ENCODE measurements at places on chromosomes 1 and 21.

DNA sequence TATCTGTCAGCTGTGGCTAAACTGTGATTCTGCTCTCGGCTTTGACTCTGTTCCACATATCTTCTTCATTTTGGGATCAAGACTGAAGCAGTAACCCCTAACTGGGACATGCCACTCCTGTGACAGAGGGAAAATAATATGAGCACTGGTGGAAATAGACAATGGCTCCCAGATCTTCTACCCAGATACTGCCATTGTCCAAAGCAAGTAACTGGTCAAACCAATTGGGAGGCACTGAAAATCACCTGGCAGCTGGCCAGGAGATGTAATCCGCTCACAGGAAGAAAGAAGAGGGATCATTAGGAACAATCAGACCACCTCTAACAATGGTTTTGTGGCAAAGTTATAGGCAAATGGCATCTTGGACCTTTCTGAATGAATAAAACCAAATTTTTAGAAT, 10.7 kb downstream of the SNX7 start:
- DNase-seq: no peak

DNA sequence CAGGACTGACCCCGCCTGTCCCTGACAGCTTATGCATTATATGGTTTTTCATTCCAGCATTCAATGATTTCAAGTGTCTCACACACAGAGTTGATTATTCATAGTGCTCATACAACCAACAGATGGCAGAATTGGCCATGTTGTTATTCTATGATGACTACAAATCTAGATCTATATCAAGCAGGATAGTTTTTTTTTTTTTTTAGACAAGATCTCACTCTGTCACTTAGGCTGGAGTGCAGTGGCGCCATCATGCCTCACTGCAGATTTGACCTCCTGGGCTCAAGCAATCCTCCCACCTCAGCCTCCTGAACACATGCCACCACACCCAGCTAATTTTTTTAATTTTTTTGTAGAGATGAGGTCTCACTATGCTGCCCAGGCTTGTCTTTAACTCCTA, 40.1 kb upstream of the LRRC8D start:
- DNase-seq: no peak

DNA sequence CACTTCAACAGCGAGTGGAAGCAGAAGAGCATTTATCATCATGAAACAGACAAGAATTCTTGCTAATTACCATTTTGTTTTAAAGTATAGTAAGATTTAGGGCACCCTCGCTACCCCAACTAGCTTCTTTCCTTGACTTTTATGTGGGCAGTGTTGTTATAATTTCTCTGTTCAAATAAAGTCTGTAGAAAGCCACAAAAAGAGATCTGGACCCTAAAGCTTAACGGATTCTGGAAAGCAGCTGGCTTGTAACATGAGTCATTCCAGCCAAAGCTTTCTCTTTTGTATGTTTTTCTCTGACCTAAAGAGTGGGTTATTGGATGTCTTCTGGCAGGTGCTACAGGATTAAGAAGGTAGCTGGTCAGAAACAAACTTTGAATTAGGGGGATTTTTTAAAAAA, 37.4 kb downstream of the RUNX1 start:
- DNase-seq: no peak

DNA sequence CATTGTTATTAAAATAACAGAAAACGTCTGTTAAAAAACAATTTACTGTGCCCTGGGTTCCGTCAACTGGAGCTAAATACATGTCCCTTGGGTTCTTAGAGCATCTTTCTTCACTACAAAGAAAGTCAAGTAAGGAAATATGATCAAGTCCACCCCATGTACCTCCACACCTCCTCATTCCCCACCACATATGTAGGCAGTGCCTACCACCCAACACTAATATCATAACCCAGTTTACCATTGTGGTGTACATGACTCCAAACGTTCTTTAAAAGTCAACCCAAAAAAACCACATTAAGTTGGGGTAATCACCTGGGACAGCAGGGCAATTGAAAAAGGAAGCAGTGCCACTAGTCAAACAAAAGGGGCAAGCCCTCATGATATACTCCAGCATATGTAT, 7.8 kb upstream of the LRRC52 start:
- no peak for DNase-seq

DNA sequence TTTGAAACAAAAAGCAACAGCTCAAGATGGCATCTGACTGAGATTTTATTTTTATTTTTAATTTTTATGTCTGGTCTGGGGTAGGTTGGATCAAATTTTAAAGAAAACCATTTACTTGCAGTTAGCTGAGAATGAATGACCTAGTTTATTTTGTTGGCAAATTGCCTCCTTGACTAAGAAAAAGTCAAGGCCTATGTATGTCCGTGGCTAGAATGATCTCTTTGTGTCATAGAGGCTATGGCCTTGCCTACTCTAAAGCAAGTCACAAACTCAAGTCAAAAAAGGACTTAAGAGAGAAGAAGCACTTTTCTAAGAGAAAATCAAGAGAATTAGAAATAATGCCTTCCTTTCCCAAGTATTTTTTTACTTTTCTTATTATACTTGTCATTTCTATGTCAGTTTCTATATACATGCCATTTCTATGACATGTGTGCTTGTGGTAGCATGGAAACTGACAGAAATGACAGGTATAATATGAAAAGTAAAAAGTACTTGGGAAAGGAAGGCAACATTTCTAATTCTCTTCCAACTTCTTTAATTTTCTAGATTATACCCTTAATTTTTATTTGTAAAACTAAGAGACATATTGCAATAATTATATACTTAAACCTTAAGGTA, 136.7 kb downstream of the CENPF start:
- DNase-seq: no peak

- no peak for DNase-seq
Measured at GRCh38 chr1:153389401-153389800, 1.5 kb downstream of the S100A8 start.

DNA sequence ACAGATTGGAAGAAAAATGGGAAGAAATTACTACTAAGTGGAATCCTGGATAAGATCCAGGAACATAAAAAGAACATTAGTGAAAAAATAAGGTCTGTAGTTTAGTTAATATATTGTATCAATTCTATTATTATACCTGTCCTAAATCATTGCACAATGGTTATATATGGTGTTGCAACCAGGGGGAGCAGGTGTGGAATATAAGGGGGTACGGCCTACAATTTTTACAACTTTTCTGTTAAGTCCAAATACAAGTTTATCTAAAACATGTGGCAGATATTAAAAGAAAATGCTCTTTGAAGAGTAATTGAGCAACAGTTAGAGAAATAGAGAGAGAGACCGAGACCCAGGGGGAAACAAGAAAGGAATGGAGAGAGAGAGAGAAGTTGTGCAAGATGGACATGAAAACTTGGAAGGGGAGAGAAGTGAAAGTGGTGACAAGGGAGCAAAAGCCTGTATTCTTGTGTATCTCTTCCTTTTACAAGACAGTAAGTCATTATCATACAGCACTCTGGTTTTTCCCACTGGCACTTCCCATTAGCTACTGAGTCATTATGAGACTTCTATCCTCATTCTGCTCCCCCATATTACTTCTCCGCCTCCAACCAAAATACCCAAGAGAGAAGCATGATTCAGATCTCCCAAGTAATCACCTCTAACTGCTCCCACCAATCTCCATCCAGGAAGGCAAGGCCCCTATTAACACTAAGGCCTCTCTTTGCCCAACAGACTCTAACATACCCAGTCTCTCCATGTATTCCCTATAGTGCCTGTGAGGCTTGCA, 22.3 kb upstream of the TRAF3IP3 start:
- no peak for DNase-seq

GRCh38 chr1:18144916-18145647, 37.5 kb downstream of the IGSF21 start:
- no peak for DNase-seq

- DNase-seq: no peak
Measured at GRCh38 chr1:193090865-193091264, 14.3 kb downstream of the GLRX2 start.

DNA sequence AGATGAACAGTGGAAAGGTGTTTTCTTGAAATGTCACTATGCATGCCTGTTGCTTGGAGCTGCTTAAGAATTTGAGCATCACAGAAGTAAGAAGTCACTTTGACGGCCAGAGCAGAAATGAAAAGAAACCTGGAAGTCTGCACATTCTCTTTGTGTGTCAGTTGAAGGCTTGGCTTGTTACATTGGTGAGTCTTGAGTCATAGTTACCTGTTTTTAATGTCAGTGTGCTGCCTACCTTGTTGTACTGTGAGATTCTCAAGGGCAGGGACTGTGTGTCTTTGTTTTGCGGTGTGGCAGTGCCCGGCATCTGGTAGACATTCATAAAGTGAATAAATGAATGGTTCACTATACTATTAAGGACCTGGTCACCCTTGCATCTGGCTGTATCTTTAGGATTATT, 9.9 kb downstream of the OTUD3 start:
- no peak for DNase-seq

GRCh38 chr1:188642704-188643103, 1814.0 kb downstream of the PLA2G4A start:
- DNase-seq: no peak

GRCh38 chr21:34986561-34987500, 62.3 kb downstream of the RUNX1 start:
- no peak for DNase-seq

DNA sequence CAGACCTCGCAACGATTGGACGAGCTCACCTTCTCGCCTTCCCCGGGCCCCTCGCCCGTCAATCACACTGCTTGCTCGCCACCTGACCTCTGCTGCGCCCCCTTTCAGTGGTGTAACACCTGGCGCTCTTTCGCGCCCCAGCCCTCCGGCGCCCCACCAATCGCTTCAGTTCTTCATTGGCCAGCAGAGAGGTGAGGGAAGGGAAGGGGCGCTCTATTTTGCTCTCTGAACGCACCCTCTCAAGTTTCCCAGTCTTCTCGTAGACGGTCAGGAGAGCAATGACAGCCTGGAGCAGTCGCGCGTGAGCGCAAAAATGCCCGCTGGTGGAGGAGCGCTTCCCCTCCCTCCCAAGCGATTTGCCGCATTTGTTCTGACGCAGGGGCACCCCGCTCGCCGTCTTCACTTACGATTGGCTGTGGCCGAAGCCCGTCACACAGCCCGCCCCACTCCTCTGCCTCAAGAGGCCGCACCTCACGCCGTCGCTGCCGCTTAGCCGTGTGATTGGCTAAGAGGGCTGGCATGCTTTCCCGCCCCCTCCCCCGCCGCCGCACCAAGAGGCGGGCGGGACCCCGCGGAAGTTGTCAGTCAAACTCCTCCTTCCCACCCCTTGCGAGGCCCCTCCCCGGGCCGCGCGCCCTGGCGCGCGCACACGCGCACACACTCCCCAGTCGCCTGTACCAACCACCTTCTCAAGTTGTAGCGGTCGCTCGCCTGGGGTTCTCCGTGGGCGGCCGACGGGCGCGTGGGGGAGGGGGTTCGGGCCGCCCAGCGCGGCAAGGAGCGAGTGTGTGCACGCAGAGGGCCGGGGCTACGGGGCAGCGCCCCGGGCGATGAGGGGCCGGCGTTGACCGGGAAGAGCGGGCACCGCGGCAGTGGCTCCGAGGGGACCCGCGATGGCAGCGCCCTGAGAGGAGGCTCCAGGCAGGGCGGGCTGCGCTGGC, at the start of gene PPP2R5A:
Gene PPP2R5A, plus strand, starts transcription at position 667 of the 941 bp plus-strand sequence. CDS start 701 bp downstream, outside the sequence.
- DNase-seq: peak; percentile 98

GRCh38 chr1:116107371-116107770, 3.8 kb upstream of the MAB21L3 start:
- no peak for DNase-seq

DNA sequence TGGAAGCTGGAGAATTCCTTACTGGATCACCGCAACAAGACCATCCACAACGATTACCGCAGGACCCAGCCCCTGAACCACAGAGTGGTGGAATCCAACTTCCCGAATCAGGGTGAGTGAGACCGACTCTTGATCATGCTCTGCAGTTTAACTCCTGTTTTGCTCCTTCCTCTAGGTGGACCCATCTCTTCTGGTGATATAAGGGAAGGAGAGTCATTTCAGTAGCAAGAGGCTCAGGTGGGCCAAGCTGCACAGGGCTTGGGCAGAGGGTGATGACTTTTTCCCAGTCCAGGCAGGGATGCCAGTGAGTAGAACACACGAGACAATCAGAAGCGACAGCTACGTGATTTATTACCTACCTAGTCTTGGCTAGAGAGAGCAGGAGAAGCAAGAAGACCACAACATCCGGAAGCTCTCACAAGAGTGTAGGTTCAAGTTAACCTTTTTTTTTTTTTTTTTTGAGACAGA, 25.2 kb downstream of the CA6 start:
- no peak for DNase-seq

GRCh38 chr1:209380420-209380819, 203.1 kb upstream of the CAMK1G start:
- no peak for DNase-seq
